Neural cell (in vitro differentiated cells): ENCODE measurements at places on chromosomes 16 and 17. TPM values are rescaled to one million over a fixed set of nuclear protein-coding genes. Genes with fewer than 3 reads are reported as not detected.

The EVPLL gene
- polyA plus RNA-seq = not detected in 2 replicates

The CHST4 gene
- polyA plus RNA-seq = not detected in 2 replicates

The ITGB4 gene
- polyA plus RNA-seq = not detected in 2 replicates

The ABCA9 gene
- polyA plus RNA-seq = 0.69 and 0.80 TPM in 2 replicates
